Activated CD4-positive, alpha-beta T cell treated with anti-CD3 and anti-CD28 coated beads, Interleukin-2, amount 50 U/mL, for 4 hours (primary cell): ENCODE measurements at places on chromosomes 1 and 21.
A peak's percentile ranks its signal among the peaks of the same experiment; 100 is the strongest.

DNA sequence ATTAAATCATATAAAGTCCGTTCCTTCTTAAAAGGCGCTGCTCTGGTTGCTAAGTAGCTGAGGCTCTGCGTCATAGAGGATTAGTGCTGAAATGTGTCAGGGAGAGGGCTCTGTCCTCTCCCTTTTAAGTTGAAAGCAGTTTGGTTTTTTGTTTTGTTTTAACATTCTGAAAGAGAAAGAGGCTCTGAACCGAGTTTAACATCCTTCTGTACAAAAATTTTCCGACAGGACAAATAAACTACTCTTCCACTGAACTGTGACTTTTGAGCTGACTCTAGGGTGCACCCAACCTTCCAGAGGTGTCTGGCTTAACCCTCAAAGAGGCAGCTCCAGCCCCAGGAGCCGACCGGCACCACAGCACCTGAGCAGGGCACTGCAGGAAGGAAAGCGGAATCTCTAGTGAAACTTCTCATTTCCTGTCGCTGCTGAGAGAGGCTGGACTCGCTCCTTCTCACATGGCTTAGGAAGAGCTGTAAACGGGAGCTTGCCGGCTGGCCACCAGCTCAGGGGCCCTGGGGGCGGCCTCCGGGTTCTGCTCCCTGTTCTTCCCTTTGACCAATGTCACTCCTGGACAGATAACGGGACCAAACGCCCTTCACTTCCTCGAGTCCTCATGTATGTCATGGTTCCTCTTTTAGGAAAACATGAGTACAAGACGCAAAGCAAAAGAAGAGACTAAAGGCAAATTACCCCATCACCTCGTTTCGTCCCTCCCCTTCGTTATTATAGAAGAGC, 1.2 kb downstream of the VAV3 start:
- no peak for DNase-seq

DNA sequence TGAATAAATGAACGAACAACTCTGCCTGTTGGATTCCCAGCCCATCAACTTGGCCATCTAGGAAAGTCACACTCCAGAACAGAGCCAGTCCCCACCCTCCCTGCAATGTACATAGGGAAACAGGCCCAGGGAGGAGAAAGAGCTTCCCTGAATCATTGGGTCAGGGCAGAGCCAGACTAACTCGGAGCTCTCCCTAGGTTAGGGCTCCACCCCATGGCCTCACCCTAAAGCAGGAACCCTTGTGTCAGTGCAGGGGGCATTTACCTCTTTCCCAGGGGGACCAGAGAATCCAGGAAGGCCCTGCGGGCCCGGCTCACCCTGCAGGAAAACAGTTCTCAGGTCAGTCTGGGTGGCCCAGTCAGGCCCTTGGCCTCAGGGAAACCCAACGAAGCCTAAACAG, 11.6 kb downstream of the COL9A2 start:
- DNase-seq = no peak

- DNase-seq = no peak
These were observed 8.8 kb downstream of the MYCL start for GRCh38 chr1:39892601-39893595.

DNA sequence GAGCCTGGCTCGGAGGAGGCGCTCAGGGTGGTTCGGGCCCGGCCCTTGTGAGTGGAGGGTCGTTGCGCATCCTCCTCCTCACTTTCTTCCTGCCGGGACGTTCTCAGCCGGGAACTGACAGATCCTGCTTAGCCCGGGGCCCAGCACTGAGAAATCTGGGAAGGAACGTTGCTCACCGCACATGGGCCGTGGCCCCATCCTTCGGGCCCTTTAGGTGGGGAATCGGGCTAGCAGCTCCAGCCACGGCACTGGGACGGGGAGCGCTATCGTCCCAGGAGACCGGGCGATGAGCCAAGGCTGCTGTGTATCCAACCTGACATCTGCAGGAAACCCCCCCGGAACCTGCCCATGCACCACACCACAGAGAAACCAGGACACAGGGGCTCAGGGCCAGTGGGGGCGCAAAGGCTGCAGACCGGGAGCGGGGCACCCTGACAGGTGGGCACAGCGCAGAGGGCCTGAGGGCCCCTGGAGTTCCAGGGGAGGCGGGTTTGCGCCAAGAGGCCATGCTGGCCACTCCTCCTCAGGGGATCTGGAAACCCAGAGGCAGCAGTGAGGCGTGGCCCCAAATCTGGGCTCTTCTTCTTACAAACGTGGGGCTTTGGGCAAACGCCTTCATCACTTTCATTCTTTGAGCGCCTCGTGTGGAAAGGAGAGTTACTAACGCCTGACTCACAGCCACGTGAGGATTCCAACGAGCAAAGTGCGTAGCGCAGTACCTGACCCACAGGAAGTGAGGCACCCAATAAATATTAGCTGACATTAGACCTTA, at the start of gene SH2D5:
SH2D5 (minus strand) TSS at position 116 of the 772 bp plus-strand sequence. CDS start 4,659 bp downstream, outside the sequence.
- peak; percentile 68 for DNase-seq

GRCh38 chr1:163013826-163014600, 55.1 kb upstream of the RGS4 start:
- DNase-seq = no peak

DNA sequence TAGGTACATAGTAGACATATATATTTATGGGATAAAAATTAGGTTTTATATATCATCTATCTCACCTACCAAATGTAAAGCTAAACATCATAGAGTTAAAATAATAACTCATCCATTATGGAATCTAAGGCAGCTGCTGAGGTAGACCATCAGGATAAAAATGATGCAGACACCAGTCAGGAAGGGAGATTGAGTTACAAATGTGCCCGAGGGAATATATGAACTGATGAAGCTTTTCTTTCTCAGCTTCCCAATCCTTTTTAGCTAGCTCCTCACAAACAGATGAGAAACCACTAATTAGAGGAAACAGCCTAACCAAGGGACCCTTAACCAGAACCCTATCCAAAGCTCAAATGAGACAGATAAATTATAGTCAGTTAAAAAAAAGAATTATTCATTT, 20.9 kb downstream of the TTLL7 start:
- DNase-seq = no peak

GRCh38 chr1:174364996-174365736, 82.6 kb upstream of the GPR52 start:
- no peak for DNase-seq

GRCh38 chr1:183391863-183392262, 26.3 kb downstream of the NMNAT2 start:
- no peak for DNase-seq

GRCh38 chr1:46607345-46608130, 3.5 kb upstream of the MKNK1 start:
- no peak for DNase-seq

DNA sequence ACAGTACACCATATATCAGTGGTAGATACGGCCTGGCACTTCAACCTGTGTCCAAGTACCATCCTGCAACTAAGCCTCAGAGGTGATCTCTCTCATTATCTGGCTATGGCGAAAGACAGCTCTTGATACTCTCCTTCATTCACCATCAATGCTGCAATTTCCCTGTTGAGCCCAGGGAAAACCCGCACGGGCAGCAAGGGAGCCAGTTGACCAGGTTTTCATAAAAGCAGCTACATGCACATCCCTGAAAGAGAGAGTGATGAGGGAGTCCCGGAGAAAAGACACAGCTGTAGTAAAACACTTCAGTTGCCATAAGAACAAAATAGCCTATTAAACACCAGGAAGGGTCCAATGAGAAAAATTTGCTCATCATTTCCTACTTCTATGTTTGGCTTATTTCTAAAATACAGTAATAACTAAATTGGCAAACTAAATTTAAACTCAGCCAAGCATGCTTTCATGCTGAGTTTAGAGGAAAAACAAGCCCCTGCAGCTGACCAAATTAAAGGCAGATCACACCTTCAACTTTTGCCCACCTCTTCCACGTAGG, 68.3 kb downstream of the CAPZB start:
- no peak for DNase-seq

- DNase-seq = no peak
These were observed 445.5 kb downstream of the MATN1 start for GRCh38 chr1:30277911-30278310.

DNA sequence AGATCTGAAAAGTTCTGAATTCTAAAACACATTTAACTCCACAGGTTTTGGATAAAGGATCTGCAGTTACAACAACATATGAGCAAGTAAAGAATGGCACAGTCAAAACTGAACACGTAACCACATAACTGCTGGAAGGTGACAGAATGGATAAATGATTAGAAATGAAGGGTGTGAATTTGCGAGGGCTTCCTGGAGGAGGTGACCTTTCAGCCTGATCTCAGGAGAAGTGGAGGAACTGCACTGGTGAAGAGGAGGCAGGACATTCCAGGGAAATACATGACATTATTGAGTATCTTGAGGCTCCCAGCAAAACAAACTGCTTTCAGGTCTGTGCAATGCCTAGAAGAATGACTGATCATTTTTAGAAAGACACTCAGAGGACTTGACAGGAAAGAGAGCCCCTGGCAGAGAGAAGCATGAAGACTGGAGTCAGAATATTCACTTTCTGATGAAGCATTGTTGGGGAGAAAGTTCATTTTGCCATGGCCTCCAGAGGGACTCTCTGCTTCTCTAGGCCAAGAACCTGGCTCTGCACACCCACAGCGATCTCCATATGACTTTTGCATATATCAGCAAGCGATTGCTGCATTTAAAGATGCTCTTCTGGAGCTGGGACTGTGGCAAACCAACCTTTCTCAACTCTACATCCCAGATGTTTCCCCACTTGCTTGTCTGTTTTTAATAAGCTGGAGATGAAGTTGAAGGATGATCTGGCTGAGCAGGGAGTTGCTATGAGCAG, 122.7 kb upstream of the FAM78B start:
- no peak for DNase-seq

GRCh38 chr1:25654109-25654660, 37.6 kb downstream of the MAN1C1 start:
- DNase-seq = no peak

- DNase-seq = no peak
These were observed 1.2 kb downstream of the DMRTA2 start for GRCh38 chr1:50421768-50422674.

DNA sequence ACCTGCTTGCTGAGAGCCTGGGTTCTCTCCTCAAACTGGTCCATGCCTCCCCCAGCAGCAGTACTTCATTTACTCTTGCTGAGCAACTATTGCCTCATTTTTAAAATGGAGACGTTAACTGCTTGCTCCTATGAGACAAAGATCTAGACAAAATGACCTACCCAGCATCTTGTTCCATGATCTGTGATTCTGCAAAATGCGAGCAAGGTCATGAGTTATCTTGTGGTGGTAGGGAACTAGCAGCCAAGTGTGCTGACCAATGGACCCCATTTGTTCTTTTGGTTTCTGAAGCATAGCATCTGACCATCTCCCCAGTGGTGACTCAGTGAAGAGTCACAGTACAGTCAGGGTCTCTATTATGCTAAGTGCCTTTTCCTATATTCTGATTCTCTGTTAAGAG, 40.4 kb downstream of the TBX15 start:
- no peak for DNase-seq

GRCh38 chr1:115781851-115782250, 13.3 kb upstream of the CASQ2 start:
- DNase-seq = no peak

DNA sequence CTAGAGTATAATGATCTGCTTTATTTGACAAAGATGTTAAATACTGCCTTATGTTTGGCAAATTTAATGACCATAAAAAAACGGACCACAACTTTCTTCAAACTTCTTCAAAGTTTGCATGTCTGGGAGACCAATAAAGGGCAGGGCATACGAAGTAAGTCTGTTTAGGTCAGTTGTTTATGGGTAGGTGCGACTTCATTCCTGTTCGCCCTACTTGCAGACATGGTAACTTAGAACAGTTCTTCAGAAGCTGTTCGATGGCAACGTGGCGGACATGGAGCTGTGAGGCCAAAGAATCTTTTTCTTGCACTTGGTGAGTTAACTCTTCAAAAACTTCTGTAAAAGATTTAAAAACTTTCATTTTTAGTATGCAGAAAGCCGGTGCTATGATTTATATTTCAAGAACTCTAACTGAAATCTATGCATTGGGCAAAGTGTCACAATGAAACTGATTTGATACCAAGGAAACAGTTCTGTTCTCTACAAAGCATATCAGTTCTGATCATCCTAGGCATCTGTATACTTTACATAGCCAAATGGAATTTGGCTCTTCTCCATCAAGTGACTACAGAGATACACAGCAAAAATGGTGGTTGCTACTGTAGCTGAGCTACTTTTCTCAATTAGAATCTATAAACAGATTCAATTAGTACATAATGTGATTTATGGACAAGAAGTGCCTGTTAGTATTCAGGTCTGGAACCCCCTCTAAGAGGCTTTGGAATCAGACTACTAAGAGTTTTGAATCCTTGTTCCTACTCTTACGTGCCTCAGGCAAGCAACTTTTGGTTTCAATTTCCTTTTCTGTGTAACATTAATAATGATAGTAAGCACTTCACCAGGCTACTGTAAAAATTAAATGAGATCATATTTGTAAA, 25.7 kb downstream of the C21orf91 start:
- DNase-seq = no peak

- DNase-seq = no peak
These were observed 10.7 kb downstream of the CDC7 start for GRCh38 chr1:91511386-91511785.

GRCh38 chr1:23759277-23759676, 16.0 kb downstream of the ELOA start:
- DNase-seq = no peak

DNA sequence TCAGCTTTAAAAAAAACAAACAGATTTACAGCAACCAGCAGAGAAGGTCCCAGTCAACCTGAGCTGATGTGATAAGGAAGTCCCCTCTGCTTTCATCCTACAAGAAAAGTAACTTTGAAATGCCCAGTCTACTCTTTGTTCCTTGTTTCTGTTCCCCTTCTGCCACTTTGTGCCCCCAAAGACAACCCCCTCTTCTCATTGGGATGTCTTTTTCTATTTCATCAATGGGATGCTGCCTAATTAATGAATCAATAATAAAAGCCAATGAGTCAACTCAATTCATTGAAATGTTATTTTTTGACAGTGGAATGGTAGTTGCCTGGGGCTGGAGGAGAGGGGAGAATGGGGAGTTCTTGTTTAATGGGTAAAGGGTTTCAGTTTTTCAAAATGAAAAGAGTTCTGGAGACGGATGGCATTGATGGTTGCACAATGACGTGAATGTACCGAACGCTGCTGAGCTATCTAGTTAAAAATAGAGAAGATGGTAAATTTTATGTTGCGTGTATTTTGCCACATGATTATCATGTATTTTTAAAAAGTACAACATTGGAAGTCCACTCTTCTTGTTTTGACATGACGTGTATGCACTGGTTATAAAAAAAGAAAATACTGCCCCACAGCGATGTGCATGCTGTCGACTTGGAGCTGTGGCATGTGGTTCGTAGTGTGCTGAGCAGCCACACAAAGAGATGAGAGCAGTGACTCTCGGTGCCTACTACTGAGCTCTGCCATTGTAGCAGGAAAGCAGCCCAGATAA, 22.4 kb upstream of the PADI2 start:
- DNase-seq = no peak

GRCh38 chr1:240109920-240110636, 18.4 kb downstream of the FMN2 start:
- no peak for DNase-seq

GRCh38 chr1:61141288-61142042, 59.1 kb downstream of the NFIA start:
- no peak for DNase-seq
